Eye (tissue), 1 donor: ENCODE measurements at places on chromosomes 3 and 15.
A peak's percentile ranks its signal among the peaks of the same experiment; 100 is the strongest.

DNA sequence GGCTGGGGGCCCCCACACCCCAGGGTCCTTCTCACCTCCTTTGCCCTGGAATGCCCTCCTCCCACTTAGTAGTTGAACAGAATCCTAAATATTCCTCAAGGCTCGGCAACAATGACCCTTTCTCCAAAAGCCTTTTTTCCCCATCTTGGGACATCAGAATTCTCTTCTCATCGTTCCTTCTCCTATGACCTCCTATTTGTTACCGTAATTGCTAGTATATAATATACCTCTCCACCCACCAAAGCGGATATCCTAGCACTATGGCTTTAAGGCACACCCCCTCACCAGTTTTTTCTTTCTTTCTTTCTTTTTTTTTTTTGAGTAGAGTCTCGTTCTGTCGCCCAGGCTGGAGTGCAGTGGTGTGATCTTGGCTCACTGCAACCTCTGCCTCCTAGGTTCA lies 16.8 kb downstream of the HDAC11 start:
- DNase-seq, result no peak

DNA sequence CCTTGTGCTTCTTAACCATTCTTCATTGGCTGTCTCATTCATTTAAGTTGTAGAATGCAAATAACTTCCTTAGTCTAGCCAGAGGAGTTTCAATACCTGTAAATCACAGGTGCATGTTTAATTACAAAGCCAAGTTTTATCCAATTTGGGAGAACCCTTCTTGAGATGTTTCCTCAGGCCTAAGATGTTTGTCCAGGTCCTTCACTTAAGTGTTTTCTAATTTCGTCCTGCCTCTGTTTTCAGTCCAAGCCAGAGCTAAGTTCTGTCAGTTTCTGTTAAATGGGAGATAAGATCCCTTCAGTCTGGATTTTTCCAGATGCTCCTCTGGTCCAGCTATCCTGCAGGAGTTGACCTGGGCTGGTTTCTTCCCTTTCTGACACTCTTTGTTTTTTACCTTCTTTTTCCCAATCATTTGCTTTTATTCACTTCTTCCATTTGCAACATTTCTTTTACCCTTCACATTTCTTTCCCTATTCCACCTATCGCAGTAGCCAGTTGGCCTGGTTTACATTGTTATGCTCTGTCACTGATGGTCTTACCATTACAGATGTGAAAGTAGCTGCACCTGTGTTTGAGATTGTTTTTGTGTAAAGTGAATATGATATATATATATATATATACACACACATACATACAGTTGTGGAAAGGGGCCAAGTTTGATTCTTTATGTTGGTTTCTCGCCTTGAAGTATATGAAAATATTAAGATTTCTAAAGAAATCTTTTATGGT lies 34.5 kb downstream of the EIF2AK4 start:
- no peak for DNase-seq

DNA sequence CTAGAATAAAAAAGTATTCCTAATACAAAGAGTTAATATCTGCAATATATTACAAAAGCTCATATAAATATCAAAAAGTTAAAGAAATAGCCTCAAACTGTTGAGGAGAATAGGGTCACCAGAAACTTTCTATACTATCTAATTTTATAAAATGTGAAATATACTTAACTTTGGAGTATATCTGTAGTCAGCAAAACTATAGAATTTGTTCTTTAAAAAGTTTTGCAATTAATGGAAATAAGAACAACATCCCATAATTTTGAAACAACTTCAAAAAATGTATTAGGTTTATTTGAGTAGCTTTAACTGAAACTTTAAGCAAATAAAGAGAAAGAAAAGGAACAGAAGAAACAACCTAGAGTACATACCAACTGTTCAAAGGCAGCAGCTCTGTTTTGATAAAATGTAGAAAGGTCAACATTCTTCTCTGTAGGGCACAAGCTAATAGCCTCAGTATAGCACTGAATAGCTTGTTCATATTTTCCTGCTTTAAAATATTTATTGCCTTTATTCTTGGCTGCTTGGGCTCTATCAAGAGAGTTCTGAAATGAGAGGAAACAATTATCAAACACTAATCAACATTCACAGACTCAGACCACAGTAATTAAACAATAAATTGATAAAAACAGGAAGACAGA lies 14.3 kb downstream of the TOMM70 start:
- DNase-seq, result no peak

- no peak for DNase-seq
These were observed 34.5 kb downstream of the DAPK2 start for GRCh38 chr15:64011736-64012135.

DNA sequence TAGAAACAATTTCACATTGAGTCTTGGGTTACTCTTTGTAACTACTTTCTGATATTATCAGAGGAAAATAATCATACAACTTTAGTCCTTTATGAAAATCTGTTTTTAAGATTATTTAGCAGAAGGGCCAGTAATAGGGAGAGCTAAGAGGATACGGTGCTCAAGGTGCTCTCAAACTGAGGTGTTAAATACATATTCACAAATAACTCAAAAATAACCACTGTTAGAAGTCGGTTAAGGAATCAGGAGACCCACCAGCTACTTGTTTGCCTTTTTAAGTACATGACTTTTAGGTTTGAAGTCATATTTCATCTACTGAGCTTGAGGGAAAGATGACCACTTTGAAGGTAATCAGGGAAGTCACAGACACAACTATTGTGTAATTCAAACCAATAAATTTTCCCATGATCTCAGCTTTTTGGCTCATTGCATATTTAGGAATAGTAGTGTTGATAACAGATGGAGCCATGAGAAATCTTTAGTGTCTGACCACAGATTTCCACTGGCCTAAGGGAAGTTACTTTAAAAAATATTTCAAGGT lies 1.4 kb upstream of the RSRC1 start:
- peak; percentile 47 for DNase-seq

GRCh38 chr15:28021281-28022039 lies 77.7 kb downstream of the OCA2 start:
- peak; percentile 83 for DNase-seq

DNA sequence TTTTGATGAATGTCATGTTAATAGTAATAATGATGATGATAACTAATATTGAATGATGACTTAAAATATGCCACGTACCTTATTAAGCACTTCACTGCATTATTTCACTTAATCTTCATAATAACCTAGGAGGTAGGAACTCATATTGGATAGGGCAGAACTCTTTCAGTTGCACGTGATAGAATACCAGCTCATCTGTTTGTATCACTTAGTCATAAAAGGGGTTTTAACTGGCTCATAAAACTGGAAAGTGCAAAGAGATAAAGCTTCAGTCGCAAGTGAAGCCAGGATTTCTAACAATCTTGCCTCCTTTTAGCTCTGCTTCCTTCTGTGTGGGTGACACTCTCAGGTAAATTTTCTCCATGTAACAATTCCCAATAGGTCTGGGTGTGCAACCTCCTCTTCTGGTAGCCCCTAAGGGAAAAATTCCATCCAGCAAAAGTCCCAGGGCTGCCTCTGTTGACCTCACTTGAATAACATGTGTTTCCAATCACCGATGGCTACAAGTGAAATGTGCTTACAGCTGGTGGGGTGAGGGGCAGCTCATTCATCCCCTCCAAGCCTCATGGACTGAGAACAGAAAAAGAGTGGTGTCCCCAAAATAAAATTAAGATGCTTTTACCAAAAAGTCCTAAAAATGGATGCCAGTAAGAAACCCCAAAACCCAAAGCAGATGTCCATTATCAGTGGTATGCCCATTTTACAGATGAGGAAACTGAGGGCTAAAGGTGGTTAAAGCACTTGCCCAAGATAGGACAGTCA lies 9.3 kb downstream of the GXYLT2 start:
- no peak for DNase-seq

- DNase-seq, result no peak
These were observed 10.4 kb upstream of the CHAC1 start for GRCh38 chr15:40942878-40943277.
